Right atrium auricular region (tissue), 2 donors: ENCODE measurements at places on chromosomes 2 and 18. TPM values are rescaled to one million over a fixed set of nuclear protein-coding genes. Genes with fewer than 3 reads are reported as not detected.

GRCh38 chr2:239895116-239895515 is 130.0 kb downstream of the NDUFA10 start:
- DNase-seq = peak; percentile 5

GRCh38 chr2:47272031-47272864 is 117.1 kb upstream of the STPG4 start:
- peak; percentile 64 for DNase-seq

DNA sequence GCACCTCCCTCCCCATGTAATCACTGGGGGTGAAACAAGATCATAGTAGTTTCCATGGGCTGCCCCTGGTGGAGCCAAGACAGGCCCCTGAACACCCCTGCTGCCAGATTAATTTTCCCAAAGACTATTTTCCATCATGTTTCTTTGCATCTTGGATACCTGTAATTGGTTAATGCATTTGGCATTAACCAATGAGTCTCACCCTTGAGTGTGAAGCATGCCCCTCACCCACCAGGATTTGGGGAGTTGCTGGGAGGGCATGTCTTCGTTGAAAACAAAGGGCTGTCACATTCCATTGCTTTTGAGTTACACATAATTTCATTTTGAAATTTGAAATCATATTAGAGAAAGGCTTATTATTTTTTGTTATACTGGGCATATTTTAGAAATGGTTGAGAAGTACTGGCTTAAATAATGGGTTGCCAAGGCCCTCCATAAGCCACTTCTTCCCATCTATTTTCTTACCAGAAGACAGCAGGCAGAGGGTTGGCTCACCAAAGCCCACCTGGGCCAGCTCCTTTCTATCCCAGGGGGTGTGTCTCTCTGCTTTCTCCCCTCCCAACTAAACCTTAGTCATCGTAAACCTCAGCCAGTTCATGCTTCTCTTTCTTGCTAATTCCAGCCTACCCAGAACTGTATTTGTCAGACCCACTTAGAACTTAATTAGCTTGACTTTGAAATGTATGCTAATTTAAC is 51.8 kb downstream of the ATIC start:
- no peak for DNase-seq

DNA sequence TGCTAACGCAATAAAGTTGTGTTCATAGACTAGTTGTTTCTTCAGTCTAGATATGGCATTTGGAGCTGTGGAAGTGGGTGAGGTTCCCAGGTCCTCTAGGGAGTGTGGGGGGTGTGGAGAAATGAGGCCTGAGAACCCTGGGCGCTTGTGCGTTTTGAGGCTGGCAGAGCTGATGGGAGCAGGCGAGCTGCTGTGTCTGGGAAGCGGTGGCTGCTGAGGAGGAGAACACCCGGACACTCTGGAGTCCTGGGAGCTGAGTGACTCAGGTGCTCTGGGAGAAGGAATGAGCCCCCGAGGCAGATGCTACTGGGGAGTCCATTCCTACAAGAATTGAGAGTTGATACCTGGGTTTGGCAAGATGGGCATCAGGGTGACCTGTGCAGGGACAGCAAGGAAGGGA is 67.5 kb downstream of the LPIN1 start:
- peak; percentile 53 for DNase-seq

DNA sequence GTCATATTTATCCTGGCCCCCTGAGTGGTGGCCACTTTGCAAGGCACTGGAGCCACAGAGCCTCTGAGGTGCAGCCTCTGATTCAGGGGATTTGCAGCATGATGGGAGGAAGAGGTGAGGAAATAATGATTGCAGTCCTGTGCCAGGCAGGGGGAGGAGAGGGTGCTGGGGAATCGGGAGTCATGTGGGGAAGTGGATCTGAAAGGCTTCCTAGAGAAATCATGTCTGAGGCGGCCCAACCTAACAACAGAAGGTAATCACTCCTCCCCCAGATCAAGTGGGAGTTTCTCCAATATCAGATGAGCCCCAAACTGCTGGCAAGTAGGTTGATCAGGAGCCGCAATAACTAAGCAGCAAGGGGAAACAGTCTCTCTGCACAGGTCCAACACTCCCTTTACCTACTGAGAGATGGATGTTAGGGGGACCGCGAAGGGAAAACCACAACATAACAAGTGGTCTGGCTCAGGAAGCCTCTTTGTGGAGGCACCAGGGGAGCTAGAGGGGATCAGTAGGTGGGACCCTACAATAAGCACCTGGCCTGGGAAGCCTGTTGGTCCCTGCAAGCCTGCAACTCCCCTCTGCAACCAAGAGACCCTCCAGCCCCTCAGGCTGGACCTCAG is 71.8 kb upstream of the NPAS2 start:
- no peak for DNase-seq

- peak; percentile 88 for DNase-seq
Measured at GRCh38 chr2:37832590-37833197, 92.4 kb upstream of the RMDN2 start.

Gene SIX2
- 1.1 TPM for total RNA-seq

Gene SLC8A1
- total RNA-seq = 493 TPM

Gene IHH
- total RNA-seq = not detected
